ENCODE measurements at places on chromosomes 13 and 19.

- no peak for DNase-seq
Measured at GRCh38 chr13:104286566-104287290, 1220.5 kb upstream of the SLC10A2 start.

DNA sequence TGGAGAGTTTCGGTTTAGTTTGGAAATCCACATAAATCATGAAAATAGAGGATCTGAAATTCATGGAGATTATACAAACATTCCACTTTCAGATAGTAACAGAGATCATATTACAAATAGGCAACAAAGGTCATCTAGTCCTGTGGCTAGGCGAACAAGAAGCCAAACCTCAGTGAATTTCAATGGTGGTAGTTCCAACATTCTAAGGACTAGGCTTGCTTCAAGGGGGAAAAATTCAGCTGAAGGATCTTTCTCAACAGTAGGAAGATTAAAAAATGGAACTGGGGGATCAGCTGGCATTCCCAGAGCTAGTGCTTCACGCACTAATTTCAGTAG is 47.0 kb downstream of the FOXO1 start:
- DNase-seq: no peak

DNA sequence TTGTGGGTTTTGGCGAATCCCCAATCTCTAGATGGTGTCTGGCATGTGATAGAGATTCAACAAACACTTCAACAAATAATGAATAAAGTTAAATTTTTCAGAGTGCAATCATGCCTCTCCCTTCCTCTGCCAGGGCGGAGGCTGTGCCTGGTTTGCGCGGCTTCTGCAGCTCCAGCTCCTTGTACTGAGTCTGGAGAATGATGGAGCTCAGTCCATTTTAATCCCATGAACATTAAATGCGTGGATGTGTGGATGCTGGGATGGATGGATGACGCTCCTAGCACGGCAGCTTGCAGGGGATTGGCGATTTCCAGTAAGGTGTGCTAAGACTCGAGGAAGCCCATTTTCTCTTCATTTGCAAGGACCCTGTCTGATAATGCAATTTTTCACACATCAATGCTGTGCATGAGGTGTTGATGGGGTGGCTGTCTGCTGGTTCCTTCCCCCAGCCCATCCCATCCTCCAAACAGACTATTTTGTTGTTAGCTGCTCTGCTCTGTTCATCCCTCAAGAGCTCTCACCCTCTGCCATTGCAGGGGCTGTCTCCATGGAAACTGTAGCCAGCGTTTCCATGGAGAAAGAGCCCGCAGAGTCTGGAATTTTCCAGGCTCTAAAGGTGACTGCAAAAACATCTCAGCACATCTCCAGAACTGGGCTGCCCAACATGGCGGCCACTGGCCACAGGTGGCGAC is 92.6 kb upstream of the PEG3 start:
- DNase-seq: no peak

DNA sequence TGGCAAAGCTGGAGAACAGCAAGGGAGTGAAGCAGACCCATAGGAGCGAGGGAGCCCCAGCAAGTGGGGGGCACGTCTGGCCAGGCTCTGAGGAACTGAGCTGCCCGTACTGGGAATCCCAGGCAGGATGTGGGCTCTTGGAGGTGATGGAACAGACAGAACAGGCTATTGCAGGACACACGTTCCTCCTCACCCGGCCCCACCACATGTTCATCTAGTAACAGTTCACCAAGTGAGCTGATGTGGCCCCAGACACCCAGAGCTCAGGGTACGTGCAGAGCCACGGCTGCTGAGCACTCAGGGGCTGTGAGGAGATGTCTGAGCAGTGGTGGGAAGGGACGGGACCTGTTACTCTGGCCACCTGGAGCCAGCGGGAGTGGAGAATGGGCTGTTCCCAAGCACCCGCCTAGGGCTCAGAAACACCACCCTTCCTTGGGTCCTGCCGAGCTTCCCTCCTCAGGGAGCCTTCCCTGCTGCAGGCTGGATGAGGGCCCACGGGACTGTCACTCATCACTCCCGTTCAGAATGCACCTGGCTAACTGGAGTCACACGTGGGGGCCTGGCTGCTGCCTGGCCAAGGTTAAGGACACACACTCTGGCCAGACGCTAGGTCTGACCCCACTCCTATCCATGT is 18.4 kb downstream of the ELL start:
- DNase-seq: no peak

DNA sequence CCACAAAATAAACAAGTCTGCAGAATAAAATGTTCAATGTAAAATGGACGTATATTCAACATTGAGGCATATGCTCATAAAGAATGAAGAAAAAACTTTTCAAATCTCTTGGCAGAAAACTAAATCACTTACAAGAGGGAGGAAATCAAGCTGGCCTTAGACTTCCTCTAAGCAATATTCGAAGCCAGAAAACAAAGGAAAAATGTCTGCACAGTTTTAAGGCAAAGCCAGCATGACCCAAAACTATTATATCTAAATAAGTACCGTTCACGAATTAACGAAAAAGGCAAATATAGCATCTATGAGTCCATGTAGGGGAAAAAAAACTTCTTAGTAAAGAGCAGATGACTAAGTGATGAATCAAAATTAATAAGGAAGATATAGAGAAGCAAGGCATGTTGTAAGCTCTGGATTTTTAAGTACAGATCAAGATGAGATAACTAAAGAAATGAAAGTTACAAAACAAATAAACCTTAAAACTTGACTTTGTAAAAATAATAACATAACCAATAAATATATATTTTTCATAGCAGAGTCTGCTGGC is 101.3 kb downstream of the KCNRG start:
- DNase-seq: no peak

GRCh38 chr13:99875391-99875790 is 96.2 kb downstream of the ZIC5 start:
- no peak for DNase-seq

- no peak for DNase-seq
Measured at GRCh38 chr13:80740071-80740470, 399.1 kb upstream of the SPRY2 start.

- no peak for DNase-seq
Measured at GRCh38 chr13:41352935-41353840, 42.1 kb downstream of the NAA16 start.

DNA sequence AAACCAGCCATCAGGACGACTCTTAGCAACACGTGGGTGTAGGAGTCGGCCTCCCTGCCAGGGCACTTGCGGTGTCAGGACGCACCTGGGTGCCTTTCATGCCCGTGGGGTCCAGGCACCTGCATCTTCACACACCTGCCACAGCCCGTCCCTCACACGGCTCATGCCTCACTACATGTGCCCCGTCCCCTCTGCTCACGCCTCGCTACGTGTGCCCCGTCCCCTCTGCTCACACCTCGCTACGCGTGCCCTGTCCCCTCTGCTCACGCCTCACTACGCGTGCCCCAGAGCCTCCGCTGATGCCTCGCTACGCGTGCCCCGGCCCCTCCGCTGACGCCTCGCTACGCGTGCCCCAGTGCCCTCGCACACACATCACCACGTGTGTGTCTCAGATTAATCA is 58.0 kb upstream of the F7 start:
- DNase-seq: no peak

DNA sequence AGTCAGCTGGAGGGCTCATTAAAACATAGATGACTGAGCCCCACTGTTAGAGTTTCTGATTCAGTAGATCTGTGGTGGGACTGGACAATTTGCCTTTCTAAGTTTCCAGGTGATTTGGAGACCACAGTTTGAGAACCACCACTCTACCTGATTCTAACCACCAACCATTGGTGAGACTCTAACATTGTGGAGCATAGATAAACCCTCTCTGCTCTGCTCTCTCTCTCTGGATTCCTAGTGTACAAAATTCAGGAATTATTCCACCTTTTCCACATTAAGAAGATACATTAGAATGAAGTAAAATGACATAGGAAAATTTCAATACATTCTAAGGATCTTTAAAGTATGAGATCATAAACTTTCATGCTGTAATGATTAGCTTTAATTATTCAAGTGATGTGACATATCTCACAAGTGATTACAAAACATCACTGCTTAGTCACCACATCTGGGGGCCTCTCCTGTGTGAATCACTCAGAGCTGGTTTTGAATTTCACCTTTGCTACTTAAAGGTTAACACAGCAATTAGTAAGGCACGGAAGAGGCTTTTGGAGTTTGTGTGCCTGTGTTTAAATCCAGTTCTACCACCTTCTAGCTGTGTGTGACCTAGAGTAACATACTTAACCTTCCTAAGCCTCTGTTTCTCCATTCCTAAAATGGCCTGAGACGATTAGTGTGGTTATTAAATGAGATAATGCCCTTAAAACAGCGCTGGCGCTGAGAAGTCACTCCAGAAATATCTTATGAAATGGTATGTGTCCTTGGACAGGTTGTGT is 78.5 kb upstream of the NBEA start:
- DNase-seq: no peak

GRCh38 chr13:98239162-98240076 is 62.4 kb upstream of the RNF113B start:
- no peak for DNase-seq

DNA sequence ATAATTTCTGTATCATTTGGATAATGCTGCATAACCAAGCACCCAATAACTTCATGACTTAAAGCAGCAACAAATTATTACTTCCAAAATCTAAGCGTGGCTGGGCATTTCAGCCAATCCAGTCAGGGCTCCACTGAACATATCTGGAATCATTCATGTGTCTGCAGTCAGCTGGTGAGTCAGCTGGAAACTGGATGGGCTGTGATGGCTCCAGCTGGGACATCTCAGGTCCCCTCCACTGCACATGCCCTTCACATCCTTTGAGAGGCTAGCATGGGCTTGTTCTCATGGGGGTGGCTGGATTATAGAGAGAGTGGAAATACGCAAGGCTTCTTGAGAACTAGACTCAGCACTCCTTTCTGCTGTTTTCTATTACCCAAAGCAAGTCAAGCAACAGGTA is 961.9 kb downstream of the DIAPH3 start:
- no peak for DNase-seq

- DNase-seq: no peak
Measured at GRCh38 chr19:33348301-33349010, 25.1 kb upstream of the CEBPG start.

- DNase-seq: no peak
Measured at GRCh38 chr19:1893791-1894190, 8.5 kb upstream of the ABHD17A start.

GRCh38 chr13:100549316-100549715 is 39.3 kb downstream of the GGACT start:
- no peak for DNase-seq

DNA sequence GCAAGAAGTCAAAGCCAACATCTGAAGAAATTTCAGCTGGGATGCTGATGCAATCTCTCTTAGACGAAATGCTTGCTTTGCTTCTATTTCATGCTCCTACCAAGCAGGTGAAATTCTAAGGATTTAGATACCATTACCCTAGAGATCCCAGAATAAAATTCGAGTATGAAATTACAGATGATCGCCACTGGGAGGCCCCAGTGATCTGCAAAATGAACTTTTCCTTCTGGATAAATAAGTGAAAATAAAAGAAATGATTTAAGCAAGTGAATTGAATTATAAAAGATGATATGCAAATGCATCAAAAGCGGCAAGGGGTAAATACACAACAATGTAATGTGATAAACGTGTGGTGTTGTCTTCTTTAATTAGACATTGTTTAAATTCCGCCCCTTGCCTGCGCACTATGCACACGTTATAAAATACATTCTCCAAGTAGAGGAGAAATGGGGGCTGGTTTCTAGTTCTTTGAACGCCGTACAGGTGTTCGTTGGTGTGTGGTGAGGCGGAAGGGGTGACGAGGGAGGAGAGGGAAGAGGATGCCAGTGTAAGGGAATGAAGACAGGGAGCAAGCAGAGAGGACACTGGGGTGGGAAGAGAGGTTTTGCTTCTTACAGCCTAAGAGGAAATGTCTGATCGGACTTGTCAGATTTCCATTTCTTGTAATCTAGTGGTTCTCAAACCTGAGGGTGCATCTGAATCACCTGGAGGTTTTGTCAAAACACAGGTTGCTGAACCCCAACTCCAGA is 58.0 kb downstream of the ERCC5 start:
- no peak for DNase-seq

- DNase-seq: no peak
Measured at GRCh38 chr19:55530996-55531395, 5.9 kb downstream of the SBK2 start.

GRCh38 chr13:47481536-47481935 is 519.5 kb downstream of the SUCLA2 start:
- DNase-seq: no peak

- no peak for DNase-seq
Measured at GRCh38 chr19:31459430-31459829, 110.2 kb upstream of the TSHZ3 start.

DNA sequence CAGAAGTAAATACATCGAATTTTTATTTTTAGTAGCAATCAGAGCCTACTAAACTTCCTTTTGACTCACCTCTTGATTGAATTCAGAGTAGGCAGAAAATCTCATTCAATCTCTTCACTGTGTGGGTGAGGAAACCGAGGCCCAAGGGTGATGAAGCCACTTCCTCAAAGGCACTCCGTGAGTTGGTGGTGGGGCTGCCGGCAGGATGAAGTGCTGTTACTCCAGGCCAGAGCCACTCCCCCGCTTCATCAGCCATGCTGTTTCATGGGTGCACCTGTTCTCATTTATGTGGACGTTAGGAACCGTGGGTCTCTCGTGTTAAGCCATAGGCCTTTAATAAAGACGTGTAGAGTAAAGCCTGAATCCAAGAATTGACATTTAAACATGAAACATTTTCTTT is 13.2 kb downstream of the ING1 start:
- no peak for DNase-seq
